Calu3 (cell line): ENCODE measurements at places on chromosomes 16 and 17. TPM values are rescaled to one million over a fixed set of nuclear protein-coding genes. Genes with fewer than 3 reads are reported as not detected.

DNA sequence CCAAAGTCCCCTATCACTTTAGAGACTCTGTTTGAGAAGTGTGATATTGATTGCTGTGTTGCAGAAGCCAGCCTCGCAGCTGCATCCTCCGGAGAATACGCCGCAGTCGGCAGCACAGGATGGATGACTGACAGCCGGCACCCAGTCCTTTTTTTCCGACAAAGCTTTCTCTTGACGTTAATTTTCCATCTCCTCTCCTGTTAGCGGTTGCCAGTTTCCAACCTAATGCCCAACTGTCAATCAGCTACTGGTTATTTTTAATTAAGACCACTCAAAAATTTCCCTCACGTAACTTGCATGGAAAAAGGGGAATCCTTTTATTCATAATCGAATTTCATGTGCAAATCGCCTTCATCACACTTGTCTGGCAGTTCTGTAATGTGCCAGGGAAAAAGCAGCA, 953.9 kb downstream of the CDH11 start:
- no peak for DNase-seq

Gene SEC14L1
- total RNA-seq: 46.3 and 50.6 TPM in 2 replicates

Gene ZG16
- not detected in 2 replicates for total RNA-seq

GRCh38 chr16:25151996-25152395, 40.5 kb downstream of the LCMT1 start:
- DNase-seq: peak; percentile 37

Gene ACBD4
- 21.8 and 23.2 TPM in 2 replicates for total RNA-seq

Gene IRX5
- 1.9 and 2.5 TPM in 2 replicates for total RNA-seq

GRCh38 chr17:15134363-15134762, 130.8 kb downstream of the PMP22 start:
- DNase-seq: no peak

Gene TMEM88
- total RNA-seq: 2.9 and 3.6 TPM in 2 replicates

Gene TPSB2
- not detected in 2 replicates for total RNA-seq

- no peak for DNase-seq
These were observed 16.1 kb downstream of the NAGPA start for GRCh38 chr16:5017678-5017969.

Gene MGAT5B
- 1.0 and 1.8 TPM in 2 replicates for total RNA-seq

Gene KRTAP9-8
- total RNA-seq: not detected in 2 replicates

- no peak for DNase-seq
These were observed 124.4 kb downstream of the SPACA3 start for GRCh38 chr17:33116021-33116551.

DNA sequence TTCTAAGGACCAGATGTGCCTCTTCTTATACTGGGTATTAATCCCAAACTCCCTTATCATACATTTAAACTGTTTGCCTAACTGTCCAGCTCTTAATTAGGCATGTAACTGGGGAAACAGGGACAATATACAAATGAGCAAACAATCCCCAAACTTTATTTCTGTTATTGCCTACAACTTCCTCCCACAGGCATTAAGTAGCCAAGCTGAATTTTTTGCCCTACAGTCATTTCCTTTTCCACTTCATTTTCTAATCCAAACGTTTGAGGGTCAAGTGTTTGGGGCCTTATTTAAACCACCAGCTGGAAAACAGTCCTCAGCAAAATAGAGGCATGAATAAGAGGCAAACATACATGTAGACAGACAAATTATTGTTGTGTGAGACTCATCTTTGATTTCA, 77.4 kb upstream of the CCL2 start:
- DNase-seq: no peak

GRCh38 chr17:6603744-6604325, 36.7 kb downstream of the KIAA0753 start:
- DNase-seq: no peak

- DNase-seq: no peak
These were observed 6.2 kb downstream of the NT5M start for GRCh38 chr17:17309356-17309755.

Gene ATF7IP2
- total RNA-seq: 23.9 and 29.7 TPM in 2 replicates

Gene LRRC46
- 2.9 and 4.0 TPM in 2 replicates for total RNA-seq
